Smooth muscle cell of trachea (primary cell): ENCODE measurements at places on chromosomes 3 and 15. TPM values are rescaled to one million over a fixed set of nuclear protein-coding genes. Genes with fewer than 3 reads are reported as not detected.

Gene AGTR1
- total RNA-seq = 2.3 and 3.3 TPM in 2 replicates

Gene P2RY12
- 0.29 and 0.33 TPM in 2 replicates for total RNA-seq

Gene FAM43A
- total RNA-seq = 13.1 and 25.8 TPM in 2 replicates

Gene NDUFB5
- 97.6 and 139 TPM in 2 replicates for total RNA-seq

Gene CHRD
- 0.73 and 2.6 TPM in 2 replicates for total RNA-seq

Gene HIGD2B
- total RNA-seq = 0.15 TPM in 1 of 2 replicates, not detected in the other

Gene CHRNA3
- total RNA-seq = not detected in 2 replicates

Gene TLR9
- total RNA-seq = under 0.01 and 0.17 TPM in 2 replicates
